ENCODE measurements at places on chromosomes 3 and 15.

GRCh38 chr15:39193611-39194010, 387.3 kb upstream of the THBS1 start:
- DNase-seq = no peak

DNA sequence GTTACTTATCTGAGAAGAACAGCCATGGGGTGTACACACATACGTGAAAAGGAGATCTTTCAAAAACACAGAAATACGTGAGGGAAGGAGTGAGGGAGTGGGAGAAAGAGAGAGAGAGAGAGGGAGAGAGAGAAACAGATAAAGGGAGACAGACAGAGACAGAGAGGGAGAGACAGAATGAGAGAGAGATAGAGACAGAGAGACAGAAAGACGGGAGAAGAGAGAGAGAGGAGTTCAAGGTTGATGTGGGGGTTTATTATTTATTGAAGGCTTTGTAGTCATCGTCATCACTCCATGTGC, 64.0 kb downstream of the CHST2 start:
- DNase-seq = no peak

DNA sequence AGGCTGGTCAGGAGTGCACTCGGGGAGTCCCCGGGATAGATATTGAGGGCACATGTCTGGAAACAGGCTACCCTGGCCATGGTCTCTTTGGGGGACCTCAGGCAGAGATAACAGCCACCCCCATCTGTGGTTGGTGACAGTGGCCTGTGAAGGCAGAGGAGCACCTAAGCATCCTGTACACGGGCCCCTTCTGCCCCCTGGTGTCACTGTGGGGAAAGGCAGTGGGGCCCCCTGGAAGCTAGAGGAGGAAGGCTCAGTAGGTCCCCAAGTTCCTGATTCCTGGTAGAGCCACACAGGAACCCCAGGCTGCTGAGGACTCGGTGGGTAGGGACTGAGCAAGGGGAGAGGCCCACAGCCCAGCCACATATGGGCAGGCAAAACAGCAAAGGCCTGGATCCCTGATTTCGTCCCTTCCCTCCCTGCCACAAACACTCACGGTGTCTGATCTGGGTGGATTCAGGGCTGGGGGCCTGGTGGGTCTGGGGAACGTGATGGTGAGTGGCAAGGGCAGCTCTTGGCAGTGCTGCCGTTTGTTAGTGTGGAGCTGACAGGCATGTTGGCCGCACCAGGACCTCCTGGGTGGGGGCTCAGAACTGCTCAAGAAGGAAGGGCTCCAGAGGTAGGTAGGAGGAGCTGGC, 14.1 kb upstream of the CXCR6 start:
- peak; percentile 19 for DNase-seq

DNA sequence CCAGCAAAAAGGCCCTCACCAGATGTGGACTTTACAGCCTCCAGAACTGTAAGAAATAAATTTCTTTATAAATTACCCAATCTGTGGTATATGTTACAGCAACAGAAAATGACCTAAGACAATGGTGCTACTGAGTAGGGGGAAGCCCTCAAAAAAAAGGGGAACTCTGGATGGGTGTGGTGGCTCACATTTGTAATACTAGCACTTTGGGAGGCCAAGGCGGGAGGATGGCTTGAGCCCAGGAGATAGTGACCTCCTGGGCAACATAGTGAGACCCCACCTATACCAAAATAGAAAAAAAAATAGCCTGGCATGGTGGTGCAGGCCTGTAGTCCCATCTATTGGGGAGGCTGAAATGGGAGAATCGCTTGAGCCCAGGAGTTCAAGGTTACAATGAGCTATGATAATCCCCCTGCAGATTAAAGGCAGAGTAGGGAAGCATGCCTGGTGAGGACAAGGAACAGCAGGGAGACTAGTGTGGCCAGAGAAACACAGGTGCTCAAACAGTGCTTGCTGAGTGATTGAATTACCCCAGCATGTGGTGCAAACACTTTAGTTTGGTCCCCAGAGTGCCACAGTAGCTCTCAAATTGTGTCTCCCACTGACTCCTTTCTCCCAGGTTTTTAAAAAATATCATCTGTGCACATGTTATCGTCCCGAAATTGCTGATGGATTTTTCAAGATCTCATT, 13.9 kb upstream of the USP3 start:
- no peak for DNase-seq

- DNase-seq = no peak
Observed at GRCh38 chr3:187002915-187003314, 72.6 kb downstream of the ST6GAL1 start.

DNA sequence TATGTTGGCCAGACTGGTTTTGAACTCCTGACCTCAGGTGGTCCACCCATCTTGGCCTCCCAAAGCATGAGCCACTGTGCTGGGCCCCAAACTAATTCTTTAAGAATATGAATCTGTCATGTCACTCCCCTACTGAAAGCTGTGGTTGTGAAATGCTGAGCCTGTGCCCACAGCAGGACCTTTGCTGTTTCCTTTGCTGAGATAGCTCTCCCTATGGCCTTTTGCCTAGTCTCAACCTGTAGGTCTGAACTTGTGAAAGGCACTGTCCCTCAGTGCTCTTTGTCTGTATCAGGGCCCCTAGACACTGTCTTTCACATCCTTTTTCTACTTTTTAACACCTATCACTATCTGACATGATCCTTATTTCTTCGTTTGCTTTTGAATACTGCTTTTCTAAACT, 62.7 kb upstream of the CCR4 start:
- no peak for DNase-seq

DNA sequence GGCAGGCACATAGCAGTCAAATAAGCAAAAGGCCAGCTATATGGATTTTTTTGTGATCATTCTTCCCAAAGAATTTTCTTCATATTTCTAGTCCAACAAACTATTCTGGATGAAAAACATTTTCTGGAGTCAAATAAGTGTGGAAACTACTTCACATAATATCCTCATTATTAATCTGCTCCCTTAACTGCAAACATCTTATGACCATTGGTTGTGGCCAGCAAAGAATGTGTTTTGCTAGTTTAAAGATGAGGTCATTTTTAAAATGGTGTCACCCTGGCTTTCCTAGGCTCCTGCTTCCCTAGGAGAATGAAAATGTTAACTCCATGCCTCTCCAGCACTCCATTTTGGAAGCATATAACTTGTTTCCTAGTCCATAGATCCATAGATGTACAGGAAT, 118.8 kb downstream of the SST start:
- DNase-seq = no peak

- no peak for DNase-seq
Observed at GRCh38 chr15:101276501-101277037, 716 bp downstream of the SELENOS start.

GRCh38 chr3:159187232-159187631, 385.4 kb downstream of the MFSD1 start:
- no peak for DNase-seq

DNA sequence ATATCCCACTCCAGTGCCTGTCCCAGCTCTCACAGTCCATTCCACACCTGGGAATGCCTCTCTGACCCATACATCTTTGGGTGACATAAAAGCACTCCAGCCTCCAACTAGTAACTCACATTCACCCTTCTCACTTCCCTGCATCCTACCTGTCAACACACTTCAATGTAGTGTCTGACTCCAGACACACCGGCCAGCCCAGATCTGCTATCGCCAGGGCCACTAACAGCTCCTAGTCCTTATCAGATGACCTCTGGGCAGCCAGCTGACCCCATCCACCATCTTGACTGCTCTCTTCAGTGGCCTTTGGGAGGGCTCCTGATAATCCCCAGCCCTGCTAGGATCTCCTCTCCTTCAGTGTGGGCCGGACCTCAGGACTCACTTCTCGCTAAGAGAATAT, 2.9 kb upstream of the MCM2 start:
- DNase-seq = no peak

GRCh38 chr15:100438570-100438969, 90.2 kb downstream of the CERS3 start:
- no peak for DNase-seq

DNA sequence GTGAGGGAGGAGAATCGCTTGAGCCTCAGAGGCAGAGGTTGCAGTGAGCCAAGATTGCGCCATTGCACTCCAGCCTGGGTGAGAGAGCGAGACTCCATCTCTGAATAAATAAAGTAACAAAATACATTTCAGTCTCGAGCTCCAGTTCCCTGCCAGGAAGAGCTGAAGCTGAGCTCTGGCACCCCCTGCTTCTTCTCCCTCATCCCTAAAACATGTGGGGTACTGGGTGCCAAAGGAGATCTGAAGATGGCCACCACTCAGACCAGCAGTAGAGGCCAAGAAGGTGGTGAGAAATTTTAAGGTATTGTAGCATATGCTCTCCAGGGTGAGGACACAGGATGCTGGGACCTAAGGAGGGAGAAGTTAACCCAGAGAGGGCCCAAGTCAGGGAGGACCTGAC, 75.0 kb upstream of the CGNL1 start:
- DNase-seq = no peak

GRCh38 chr3:178137831-178138230, 398.4 kb upstream of the KCNMB2 start:
- no peak for DNase-seq

DNA sequence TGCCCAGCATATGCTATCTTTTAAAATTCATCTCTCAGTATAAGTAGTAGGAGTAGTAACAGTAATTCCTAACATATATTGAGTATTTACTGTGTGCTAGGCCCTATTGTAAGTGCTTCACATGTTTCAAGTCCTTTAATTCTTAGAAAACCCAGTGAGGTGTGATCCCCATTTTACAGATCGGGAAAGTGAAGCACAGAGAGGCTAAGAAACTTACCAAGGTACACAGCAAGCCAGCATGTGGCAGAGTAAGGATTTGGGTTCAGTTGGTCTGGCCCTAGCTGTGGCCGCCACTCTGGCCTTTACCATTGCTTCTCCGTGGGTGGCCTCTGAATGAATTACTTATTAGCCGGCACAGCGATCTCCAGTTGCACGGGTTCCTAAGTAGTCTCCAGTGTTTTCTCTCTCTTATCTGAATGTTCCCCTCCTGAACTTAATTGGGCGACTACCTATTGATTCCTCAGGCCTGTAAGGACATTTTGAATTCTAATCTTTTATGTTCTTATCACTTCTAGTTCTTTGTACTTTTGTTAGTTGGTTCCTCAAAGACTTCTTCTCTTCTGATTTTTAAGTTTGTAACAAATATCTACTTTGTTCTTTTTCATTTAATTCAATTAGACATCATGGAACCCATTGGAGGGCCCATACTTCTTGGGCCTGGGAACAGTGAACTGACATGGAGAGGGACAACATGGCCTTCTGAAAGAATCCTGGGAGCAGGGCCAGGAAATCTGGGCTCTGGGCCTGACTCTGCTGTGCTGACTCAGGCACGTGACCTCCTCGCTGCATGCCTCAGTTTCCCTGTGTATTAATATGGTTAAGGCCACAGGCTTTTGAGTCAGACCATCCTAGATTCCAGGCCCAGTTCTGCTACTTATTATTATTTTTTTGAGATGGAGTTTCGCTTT, 11.6 kb downstream of the CLCN2 start:
- no peak for DNase-seq

DNA sequence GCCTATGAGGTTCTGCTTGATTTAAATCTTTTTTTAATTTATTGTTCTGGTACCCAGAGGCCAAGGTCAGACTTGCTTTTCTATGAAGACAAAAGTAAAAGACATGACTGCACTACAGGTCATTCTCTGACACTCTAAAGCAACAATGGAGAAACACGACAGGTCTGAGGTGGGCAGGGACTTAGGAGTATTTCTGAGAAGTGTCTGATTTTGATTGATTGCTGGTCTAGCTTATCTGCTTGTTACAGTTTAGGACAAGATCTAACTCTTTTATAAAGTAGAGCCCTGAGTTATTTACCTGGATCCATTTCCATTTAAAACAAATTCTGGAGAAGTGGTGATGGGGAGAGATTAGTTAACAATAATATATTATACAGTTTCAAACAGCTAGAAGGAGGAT, 115.2 kb upstream of the STT3B start:
- DNase-seq = no peak

DNA sequence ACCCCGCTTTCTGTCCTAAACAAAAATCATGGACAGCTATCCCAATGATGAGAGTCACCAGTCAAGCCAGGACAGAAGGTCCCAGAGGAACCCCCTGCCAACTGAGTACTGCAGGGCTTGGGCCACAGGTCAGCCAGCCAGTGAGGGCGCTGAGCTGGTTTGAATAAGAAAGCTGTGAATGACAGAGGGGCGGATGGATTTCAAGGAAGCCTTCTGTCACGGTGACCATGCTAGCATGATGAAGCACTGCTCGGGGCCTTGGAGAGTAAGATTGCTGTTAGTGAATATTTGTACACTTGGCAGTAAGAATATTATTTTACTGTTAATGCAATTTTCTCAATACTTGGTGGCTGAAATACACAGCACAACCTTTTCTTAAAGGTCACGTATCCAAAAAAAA, 734.0 kb upstream of the NR2F2 start:
- DNase-seq = no peak

DNA sequence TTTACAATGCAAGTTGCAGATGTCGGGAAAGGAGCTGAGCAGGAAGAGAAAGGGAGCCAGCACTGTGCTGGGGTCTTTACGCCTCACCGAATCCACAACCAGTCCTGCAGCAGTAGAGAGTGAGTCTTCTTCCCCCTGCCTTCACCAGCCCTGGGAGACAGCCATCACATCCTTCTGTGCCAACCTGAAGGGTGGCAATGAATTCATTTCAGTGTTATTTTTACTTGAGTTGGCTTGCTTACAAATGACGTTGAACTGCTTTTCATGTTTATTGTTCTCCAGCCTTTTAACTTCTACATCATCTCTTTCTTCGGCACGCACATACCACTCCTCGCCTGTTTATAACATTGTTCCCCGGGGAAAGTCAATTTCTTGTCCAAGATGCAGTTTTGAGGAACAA, 77.1 kb downstream of the TRIM42 start:
- no peak for DNase-seq

DNA sequence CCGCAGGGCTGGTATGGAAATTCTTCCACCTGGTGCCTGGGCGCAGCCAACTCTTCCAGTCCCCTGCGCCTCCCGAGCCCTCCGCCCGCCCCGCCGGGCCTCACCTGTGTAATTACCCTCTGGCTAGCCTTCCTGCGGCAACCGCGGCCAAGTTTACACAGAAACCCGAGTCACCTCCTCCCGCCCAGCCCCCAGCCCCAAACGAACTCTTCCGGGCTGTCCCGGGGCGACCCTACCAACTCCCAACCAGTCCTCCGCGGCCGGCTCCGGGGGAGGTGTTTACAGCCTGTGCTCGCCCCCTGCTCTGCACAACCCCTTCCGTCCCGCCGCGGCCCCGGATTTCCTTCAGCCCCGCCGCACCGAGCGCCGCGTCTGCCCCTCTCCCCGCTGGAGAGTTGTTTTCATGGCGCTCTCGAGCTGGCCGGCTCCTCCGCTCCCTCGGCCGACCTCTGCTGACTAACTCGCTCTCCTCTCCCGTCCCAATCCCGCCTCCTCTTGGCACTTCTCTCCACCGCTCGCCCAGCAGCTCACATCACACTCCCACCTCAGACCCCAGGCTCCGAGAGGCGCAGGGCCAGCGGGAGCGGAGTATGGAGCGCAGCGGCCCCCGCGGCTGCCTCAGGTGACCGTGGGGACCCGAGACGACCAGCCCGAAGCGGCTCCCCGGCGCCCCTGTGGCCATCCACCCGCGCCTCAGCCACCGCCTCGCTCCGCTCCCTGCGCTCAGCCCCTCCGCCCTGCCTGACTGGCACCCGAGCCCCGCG, 538 bp downstream of the ATOSA start:
- DNase-seq = peak; percentile 38

All from stimulated activated CD4-positive, alpha-beta T cell treated with anti-CD3 and anti-CD28 coated beads, Interleukin-12 subunit alpha, Interleukin-12 subunit beta, amount 100 ng/mL, for 24 hours (primary cell).